Mammary epithelial cell (primary cell): ENCODE measurements at places on chromosomes 7 and 10. TPM values are rescaled to one million over a fixed set of nuclear protein-coding genes. Genes with fewer than 3 reads are reported as not detected.

The TYW1B gene
- 1.3 TPM for total RNA-seq

The GRK5 gene
- 1.2 TPM for total RNA-seq

GRCh38 chr10:80356989-80357850 lies 639 bp downstream of the DYDC2 start:
- DNase-seq, result peak; percentile 8

GRCh38 chr10:4939224-4940072 lies 23.8 kb upstream of the AKR1C1 start:
- peak; percentile 22 for DNase-seq

DNA sequence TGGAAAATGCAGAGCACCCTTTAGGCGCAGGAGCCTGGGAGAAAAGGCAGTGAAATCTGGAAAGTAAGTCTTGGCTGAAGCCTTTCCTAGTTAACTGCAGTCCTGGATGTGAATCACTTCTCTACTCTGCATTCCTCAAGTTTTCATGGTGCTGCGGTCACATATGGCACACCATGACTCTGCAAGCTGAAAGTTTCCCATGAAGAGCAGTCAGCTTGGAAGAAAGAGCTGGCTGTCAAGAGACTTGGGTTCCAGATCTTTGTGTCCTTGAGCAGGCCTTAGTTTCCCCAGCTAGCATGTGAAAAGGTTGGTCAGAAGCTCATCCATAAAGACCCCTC lies 548.3 kb downstream of the SORCS3 start:
- DNase-seq, result peak; percentile 56

- no peak for DNase-seq
These were observed 203.6 kb upstream of the MKLN1 start for GRCh38 chr7:131124001-131124629.
